ENCODE measurements at places on chromosomes 5 and 9.

GRCh38 chr9:113886466-113886865, 10.4 kb downstream of the ZNF618 start:
- DNase-seq, result no peak

GRCh38 chr9:107949061-107949460, 459.5 kb upstream of the KLF4 start:
- DNase-seq, result no peak

GRCh38 chr9:110258690-110259091, 2.4 kb upstream of the TXN start:
- DNase-seq, result no peak

DNA sequence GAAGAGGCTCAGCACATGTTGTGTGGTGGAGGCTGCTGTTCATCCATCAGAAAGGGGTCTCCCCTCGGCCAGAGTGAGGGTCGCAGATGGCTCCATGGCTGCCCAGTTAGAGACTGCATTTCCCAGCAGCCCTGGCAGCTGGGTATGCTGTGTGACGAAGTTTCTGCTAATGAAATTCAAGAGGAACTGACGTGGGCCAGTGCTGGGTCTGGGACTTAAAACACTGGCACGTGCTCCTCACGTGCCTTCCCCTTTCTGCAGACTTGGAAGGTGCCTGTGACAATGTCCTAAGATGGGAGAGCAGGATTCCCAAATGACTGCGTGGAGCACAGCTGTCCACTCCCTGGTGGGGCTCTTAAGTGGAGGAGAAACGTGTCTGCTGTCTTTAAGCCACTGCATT, 114.5 kb upstream of the RAPGEF1 start:
- no peak for DNase-seq

DNA sequence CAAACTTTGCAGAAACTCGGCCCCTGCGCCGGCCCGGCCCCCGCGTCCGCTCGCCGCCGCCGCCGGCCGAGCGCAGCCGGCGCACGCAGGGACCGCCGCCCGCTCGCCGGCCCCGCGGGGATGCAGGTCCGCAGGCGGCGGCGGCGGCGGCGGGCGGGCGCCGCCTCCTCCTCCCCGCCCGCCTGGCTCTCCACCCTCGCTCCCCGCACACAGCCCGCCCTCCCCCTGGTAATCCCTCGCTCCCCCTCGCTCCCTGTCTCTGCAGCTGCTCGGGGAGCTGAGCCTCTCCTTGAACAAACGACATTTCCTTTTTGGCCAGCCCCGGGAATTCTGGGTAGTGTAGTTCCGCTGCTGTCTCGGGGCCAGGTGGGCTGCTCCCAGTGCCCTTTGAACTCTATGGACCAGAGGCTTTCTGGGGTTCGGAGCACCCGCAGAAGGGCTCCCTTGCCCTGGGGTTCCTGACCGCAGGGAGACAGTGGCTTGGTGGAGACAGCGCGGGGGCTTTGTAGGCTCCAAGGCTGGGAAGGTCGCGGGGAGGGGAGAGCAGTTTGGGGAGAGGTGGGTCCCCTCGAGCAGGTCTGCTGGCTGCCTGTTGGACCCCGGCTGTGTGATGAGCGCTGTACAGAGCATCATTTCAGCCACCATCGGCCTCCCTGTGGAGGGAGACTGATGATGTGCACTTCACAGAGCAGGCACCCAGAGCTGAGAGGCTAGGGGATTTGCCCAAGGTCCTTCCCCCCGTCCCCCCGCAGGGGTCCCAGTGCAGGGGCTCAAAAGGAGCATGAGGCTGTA, 1.8 kb upstream of the FAM78A start:
- peak; percentile 91 for DNase-seq

GRCh38 chr5:76401801-76402250, 1.3 kb upstream of the IQGAP2 start:
- DNase-seq, result no peak

- no peak for DNase-seq
Observed at GRCh38 chr5:152285764-152286163, 119.3 kb downstream of the NMUR2 start.

DNA sequence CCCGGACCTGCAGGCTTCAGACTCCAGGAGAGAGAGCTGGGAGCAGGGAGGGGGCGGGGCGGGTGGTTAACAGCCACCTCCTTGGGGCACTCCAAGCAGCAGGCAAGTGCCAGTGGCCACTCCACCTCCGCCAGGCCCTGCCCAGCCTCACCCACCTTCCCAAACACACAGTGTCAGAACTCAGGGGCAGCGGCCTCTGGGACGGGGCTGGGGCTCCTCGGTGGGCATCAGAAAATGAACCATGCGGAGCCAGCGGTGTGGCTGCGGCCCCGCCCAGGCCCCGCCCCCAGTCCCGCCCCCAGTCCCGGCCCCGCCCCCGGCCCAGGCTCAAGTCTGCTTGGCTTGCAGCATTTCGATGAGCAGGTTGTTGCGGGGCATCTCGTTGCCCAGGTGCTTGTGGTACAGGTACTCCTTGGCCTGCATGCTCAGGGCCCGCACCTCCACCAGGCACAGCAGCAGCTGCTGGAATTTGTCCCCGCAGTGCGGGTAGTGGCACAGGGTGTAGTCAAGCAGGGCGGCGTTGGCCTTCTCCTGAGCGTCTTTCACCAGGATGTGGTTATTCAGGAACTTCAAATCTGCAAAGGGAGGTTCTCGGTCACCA, 24.7 kb downstream of the NR5A1 start:
- no peak for DNase-seq

- DNase-seq, result no peak
Observed at GRCh38 chr5:112948458-112948857, 26.4 kb upstream of the REEP5 start.

GRCh38 chr9:109751253-109751652, 28.7 kb upstream of the PALM2AKAP2 start:
- DNase-seq, result no peak

All from GM12892 (cell line).